ENCODE measurements at places on chromosomes 12 and 14.
A peak's percentile ranks its signal among the peaks of the same experiment; 100 is the strongest.

- DNase-seq, result no peak
Observed at GRCh38 chr14:74155749-74156148, 71.0 kb downstream of the LIN52 start.

DNA sequence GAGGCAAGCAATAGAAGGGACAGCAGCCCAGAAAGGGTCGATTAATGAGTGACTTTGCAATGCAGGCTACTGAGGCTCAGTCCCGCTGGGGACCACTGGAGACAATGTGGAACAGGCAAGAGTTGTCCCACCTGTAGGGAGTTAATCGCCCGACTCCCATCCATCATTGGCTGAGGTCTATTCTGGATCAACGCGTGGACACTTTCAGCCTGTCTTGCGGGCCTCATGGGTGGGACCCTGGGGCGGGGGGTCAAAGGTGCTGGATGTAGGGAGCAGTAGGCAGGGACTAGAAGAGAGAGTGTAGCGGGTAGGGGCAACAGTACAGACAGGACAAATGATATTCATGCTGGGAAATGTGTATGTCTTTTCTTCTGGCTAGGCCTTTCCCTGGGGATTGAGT is 6.1 kb downstream of the IFI27L2 start:
- DNase-seq, result no peak

DNA sequence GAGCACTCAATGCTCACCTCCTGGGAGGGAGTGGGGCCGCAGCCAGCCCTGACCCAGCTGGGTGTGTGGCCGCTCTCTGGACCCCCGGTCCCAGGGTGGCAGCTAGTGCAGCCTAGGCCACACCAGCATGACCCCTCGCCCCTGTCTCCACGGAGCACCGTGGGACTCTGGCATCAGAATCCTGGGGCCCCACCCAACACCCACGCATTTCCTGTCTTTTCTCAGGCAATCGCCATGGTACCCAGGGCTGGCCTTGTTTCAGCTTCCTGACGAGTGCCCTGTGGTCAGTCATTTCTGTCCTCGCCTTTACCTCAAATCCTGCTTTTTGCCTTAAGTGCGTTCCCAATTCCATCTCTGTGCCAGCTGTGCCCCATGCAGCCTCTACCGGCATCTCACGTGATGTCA is 15.9 kb downstream of the PACS2 start:
- peak; percentile 64 for DNase-seq

DNA sequence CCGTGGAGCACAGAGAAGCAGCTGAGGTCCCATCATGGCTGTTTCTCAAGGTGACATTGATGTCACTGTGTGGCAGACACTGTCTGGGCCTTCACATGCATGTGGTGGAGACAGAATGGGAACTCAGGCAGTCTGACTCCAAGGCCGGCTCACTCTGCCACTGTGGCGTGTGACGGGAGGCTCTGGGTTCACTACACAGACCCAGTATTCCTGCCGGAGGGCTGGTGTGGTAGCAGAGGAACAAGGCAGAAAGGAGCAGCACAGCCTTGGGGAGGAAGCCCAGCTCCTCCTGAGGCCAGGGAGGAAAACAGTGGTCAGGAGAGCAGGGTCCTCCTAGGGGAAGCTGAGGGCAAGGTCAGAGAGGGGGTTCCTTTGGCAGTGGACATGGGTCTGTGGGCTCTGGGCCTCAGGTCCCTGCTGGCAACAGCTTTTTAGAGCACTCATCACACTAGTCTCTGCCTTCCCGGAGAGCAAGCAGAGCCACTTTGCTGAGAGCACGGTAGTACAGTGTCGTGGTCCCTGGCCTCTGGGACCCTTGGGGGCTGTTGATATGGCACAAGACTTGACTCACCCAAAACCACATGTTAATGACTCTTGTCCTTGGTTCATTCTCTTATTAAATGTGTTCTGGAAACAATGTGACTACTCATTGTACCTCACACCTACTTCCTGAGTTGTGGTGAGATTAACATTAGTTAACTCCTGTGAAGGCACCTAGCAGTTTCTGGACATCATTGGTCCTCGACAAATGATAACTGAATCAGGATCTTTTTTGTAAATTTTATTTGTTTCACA is 21.3 kb downstream of the DCAF4 start:
- peak; percentile 16 for DNase-seq

DNA sequence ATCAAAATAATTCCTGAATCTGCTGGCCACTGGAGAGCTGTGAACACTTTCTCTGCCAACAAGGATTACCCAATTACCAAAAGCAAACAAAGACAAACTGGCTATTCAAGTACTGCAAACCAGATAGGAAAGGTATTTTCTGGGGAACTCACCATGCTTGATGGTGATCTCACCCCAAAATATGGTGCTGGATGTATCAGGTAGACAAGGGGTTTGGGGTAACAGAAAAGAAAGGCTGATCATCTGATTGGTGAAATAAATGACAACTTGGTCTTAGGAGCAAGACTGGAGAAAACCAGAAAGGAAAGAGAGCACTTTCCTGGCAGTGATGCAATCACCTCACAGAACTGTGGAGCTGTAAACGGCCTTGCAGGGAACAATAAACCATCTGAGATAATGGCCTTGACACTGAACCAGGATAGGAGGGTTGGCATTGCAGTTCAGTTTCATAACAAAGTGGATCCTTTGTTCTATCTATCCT is 31.0 kb upstream of the NPFF start:
- peak; percentile 49 for DNase-seq

All from fibroblast of mammary gland (primary cell).